ENCODE measurements at places on chromosomes 4 and X.

DNA sequence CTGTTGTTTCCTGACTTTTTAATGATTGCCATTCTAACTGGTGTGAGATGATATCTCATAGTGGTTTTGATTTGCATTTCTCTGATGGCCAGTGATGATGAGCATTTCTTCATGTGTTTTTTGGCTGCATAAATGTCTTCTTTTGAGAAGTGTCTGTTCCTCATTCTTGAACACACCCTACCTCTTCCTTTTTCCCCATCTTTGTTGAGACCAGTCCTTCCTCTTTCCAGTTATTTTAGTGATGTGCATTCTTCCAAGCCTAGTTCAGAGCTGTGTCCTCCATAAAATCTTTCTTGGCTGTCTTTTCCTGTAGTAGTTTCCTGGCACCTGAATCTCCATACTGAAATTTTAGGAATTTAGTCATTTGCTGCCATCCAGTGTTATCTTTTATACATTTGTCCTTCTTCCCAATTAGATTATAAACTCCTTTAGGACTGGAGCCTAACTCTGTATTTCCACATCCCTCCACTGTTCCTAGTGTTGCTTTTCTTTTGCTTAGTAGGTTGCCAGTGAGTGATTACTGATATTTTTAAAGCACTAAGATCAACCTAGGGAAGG is 11.4 kb downstream of the FHIP1A start:
- no peak for DNase-seq

DNA sequence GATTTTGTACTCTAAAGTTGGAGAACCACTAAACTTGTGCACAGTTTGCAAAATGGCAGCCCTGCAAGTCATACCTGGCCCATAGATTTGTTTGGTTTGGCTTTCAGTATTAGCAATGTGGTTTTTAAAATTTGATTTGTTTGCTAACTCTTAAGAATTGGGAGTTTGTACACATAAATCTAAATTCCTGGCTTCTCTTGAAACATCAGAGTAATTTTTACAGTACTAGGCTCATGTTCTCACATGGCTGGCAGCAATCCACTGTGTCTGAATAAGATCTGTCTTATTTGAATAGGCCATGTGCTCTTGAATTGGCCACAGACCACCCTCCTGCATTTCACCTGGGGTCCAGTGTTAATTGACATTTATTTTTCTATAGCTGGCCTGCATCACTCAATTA is 21.3 kb downstream of the DIAPH2 start:
- no peak for DNase-seq

DNA sequence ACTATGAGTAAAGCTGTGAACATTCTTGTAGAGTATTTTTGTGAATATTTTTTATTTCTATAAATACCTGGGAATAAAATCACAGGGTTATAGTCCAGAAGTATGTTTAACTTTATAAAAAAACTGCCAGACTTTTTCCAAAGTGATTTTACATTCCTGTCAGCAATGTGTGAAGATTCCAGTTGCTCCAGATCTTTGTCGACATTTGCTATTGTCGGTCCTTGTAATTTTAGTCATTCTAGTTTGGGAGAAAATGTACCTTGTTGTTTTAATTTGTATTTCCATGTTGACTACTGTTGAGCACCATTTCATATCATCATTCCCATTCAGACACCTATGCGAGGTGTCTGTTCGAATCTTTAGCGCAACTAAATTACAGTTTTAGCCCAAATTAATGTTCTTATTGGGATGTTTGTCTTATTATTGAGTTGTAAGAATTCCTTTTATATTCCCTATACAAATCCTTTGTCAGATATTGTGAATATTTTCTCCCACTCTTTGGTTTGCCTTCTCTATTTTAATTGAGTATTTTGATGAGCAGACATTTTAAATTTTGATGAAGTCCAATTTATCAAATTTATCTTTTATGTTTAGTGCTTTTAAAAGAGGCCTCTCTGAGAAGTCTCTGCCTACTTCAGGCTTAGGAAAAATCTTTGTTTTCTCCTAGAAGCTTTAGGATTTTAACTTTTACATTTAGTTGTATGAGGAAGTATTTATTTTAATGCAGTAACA is 2.6 kb downstream of the CEP135 start:
- DNase-seq: no peak

DNA sequence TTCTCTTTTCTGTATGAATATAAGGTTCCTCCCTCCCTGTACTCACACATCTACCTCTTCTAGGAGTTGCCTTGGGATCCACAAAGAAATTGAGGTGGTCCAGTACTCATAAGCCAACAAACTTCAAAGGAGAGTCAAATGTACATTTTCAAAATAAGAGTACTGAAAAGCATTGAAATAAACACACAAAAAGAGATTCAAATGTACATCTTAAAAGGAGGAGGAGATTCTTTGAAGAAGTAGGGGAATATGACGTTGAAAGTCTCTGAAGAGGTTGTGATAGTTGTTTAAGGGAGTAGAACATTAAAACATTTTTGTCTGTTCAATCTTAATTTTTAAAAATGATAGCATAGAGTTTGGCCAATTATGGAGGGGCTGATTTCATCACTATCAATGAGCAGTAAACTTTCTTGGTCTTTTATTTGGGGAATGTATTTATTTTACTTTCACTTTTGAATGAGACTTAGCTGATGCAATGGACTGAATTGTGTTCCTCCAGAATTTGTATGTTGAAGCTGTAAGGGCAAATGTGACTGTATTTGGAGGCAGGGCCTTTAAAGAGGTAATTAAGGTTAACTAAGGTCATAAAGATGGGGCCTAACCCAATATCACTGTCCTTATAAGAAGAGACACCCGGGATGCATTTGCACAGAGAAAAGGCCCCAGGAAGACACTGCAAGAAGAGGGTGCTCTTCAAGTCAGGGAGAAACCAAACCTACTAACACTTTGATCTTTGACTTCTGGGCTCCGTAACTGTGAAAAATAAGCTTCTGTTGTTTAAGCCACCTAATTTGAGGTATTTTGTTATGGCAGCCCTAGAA is 226.3 kb upstream of the PGRMC2 start:
- no peak for DNase-seq

DNA sequence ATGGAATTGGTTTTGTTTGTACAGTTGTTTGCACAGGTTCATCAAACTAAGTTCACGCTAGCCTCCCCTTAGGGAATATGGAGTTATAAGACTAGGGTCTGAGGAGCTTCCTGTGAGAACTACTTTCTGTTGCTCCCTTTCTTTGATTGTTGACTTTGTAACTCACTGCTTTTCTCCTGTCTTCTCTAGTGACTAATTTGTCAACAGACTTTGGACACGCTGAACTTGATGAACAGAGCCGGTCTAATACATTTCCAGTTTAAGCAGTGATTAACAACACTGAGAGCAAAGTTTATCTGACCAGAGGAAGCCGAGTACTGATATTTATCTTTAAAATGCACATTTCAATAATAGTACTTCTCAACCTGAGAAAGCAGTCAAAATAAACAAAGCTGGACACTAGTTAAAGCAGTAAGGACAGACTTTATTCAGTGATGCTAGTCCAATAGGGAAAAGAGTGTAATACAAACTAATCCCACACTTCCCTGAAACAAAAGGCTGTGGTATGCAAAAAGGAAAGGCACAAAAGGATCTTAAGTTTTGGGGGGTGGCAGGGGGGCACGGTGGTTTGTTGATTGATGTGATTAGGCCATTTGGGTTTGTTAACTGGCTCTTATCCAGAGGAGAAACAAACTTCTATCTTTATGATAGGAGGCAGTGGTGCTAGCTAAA is 2.7 kb upstream of the NUDT9 start:
- no peak for DNase-seq

DNA sequence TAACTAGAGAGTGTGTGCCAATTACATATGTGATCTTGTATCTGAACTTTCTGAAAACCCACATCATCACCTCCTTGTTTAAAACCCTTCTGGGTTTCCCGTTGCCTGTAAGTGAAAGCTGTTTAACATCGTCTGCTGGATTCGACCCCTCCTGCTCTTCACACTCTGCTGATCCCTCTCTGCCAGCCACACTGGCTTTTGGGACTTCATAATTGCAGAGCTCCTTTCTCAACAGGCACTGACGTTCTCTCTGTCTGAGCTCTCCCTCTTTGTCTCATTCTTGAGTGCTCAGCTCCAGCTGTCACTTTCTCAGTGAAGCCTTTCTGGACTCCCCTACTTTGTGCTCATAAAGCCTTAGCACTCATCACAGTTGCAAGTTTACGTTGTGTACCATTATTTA is 153.9 kb downstream of the CEP135 start:
- no peak for DNase-seq

DNA sequence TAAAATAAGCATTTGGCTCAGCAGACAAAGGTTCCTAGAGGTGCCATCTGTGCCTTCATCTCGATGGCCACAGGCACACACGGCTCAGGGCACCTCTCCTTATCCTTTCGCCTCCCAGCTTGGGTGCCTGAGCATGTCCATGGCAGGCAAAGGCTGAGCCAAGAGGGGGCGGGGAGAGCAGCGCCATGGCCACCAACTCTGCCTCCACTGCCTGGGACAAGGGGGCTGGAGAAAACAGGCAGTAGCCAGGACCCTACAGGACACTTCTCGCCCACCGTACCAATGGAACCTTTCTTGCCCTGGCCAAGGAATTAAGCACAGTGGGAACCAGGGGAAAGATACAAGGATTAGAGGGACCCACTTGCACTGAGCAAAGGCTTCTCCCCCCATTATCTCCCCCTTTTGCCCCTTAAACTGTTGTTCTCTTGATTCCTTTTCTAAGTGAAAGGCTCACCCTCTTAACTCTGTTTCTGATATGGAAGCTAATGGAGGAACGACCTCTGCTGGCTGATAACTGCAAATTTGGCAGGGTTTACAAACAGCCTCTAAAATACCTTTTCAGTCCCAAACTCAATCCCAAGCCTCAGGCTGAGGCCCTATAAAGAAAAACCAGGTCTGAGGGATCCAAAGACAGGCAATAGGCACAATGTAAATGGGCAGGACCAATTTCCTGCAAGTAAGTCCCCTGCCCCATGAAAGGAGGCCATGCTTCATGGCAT is 335.2 kb downstream of the ADAM29 start:
- DNase-seq: no peak

- DNase-seq: no peak
Measured at GRCh38 chrX:154135458-154136229, 8.4 kb upstream of the OPN1LW start.

- no peak for DNase-seq
Measured at GRCh38 chrX:29547877-29548276, 667.5 kb upstream of the MAGEB2 start.

DNA sequence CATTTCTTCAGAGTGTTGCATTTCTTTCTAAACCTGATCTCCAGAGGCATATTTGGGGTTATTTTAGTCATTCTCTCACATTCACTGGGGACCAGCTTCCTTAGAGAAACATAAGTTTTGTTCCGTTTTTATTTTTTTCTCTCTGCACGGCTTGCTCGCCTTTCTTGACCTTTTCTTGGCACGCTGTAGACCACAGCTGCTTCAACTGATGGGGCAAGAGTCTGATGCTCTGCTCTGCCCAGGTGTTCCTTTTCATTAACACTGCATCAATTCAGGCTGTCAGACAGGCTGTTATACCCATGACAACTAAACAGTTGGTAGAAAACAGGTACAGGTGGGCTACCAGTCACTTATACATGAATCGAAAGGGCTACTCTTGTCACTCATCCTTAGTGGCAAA is 682.2 kb upstream of the DIAPH2 start:
- no peak for DNase-seq

GRCh38 chr4:135605076-135605475 is 1403.5 kb upstream of the PABPC4L start:
- no peak for DNase-seq

GRCh38 chrX:131187206-131187605 is 101.9 kb downstream of the IGSF1 start:
- DNase-seq: no peak

DNA sequence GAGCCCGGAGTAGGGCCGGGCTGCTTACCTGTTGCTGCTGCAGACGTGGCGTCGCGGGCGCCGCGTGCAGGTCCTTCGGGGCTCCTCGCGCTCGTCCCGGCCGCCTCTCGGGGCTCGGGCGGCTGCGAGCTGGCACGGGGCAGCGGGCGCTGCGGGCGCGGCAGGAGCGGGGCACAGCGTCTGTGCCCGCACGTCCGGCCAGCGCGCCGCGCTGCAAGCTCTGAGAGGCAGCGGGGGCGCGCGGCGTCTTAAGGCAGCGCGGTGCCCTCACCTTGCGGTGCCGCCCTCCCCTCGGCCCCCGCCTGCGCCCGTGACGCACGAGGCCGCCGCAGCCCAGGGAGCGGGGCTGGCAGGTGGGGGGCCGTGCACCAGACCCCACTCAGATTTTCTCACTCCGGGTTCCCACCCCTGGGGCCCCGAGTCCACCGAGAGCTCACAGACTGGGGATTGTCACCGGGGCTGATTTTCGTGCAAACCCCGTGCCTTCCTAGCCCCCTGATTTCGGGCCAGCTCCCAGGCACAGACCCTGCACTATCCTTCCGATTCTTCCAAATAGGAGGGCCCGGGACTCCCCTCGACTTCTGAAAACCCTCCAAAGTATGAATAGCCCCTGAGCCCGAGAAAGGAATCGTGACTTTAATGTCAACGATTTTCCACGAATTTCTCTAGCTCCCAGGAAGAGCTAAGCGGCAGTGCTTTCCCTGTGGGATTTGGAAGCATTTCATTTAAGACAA is at the start of gene GPR101:
TSS of gene GPR101 (minus strand) at position 222 of the 734 bp plus-strand sequence. CDS start 2,321 bp downstream, outside the sequence.
- no peak for DNase-seq

Measured in Panc1 (cell line).